Uterus (tissue), 4 donors: ENCODE measurements at places on chromosomes 7 and 10.

GRCh38 chr7:2952316-2952715, 91.4 kb downstream of the CARD11 start:
- DNase-seq, result no peak

DNA sequence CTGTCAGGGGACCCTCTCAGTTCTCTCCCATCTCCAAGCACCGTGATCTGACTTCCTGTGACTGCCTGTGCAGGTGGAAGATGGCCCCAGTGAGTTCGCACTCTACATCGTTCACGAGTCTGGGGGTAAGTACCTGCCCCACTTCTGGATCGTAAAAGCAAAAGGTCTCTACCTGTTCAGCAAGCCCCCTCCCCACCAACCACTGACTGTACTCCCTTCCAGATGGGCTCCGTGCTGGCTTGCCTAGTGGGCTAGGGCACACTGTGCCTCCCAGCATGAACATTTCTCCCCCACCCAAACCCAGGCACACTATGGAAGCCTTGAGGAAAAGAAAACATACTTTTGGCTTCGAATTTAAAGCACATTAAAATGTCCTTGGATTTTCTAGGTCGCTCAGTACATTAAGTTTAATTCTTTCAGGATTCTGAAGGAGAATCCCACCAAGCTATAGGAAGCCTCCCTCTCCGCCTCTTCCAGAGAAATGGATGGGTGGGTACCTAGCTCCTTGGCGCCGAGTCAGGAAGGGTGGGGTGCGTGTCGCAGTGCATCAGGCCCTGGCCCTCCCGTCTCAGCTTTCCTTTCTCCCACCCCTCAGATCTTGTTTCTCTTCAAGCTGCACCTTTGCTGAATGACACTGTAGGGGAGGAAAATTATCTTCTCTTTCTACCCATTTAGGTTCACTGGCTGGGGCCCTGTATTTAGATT, 11.0 kb upstream of the ZNF22 start:
- no peak for DNase-seq

DNA sequence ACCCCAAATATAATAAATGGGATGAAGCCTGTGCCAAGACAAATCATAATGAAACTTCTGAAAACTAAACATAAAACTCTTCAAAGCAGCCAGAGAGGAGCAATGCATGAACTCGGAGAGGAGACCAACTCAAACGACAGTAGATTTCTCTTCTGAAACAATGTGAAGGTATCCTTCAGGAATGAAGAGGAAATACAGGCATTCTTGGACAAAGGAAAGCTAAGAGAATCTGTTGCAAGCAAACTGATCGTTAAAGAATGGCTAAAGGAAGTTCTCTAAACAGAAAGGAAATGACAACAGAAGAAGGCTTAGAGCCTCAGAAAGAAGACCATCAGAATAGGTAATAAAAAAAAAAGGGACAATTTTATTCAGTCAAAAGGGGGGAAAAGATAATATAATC, 6.6 kb downstream of the GNA12 start:
- no peak for DNase-seq

GRCh38 chr7:39851466-39852045, 98.5 kb upstream of the CDK13 start:
- no peak for DNase-seq

GRCh38 chr7:151179946-151180345, 7.1 kb downstream of the ASB10 start:
- DNase-seq, result no peak

- DNase-seq, result no peak
Measured at GRCh38 chr10:5581670-5582566, 57.2 kb downstream of the CALML3 start.

GRCh38 chr7:104801022-104801421, 213.0 kb upstream of the KMT2E start:
- DNase-seq, result no peak
